ENCODE measurements at places on chromosomes 2 and 18.

DNA sequence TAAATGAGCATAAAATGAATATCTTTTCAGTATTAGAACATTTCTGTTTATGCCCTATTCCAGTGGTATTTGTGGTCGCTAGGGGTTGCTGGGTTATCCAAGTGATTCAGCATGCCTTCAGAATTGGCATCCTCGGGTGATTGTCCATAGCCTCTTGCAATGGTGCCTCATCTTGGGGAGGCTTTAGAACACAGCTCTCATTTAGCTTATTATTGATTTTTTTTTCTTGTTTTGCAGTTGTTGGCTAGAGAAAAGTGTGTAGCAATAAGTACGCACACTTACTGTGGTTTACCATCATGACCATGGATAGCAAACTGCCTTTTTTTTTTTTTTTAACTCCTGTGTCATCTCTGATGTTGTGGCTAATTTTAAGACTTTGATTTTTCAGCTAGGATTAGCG lies 33.6 kb downstream of the PLEKHA3 start:
- DNase-seq, result no peak

- DNase-seq, result peak; percentile 43
Observed at GRCh38 chr2:201358684-201359083, 1.5 kb upstream of the FLACC1 start.

DNA sequence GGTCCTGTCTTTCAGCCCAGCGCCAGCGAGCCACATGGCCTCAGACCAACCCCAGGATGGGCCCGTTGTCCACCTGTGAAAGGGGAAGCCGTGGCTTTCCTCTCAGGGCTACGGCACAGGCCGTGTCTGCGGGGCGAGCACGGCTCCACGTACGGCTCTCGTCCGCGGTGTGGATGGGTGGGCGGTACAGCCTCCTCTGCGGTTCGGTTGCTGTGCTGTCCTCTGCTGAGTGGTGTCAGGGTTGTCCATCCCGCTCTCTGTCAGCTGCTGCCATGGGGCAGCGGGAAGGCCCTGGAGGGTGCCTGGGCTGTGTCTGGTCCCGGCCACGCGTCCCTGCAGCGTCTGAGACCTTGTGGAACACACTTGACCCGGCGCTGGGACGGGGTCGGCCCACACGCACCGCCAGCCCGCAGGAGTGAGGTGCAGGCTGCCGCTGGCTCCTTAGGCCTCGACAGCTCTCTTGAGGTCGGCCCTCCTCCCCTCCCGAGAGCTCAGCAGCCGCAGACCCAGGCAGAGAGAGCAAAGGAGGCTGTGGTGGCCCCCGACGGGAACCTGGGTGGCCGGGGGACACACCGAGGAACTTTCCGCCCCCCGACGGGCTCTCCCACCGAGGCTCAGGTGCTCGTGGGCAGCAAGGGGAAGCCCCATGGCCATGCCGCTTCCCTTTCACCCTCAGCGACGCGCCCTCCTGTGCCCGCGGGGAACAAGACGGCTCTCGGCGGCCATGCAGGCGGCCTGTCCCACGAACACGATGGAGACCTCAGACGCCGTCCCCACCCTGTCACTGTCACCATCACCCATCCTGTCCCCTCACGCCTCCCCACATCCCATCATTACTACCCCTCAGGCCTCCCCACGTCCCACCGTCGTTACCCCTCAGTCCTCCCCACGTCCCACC lies 128.7 kb downstream of the NFATC1 start:
- no peak for DNase-seq

DNA sequence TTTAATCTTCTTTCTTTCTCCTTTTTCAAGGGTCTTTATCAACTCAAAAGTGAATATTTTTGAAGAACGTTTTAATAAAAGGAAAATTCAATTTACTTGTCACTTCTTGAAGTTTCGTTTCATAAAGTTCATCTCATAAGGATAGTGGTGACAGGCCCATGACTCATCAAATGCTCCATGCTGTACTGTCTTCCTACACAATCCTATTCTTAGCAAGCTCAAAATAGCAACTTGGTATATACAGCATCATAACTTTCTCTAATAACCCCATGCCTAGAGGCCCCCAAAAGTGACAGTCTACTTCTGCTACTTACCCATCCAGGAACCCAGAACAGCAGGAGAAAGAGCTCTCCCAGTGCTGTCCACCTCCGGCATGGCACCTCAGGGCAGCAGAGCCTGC lies 7.7 kb downstream of the FBXO15 start:
- peak; percentile 4 for DNase-seq

DNA sequence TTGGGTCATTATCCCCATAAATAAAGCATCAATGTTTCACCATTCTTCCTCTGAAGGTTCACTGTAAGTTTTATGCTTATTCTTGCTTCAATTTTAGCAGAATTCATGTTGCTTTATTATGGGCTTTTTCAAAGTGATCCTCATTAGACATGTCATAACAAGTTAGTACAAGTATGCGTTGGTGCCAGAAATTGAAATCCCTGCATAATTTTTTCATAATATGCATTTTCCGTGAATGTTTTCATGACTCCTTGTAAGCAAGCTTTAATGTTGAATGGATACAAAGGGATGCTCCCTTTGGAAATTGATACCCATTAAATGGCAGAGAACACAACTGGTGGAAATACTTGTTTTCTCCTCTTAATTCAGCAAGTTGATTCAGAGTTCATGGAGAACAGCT lies 179.7 kb downstream of the ST6GAL2 start:
- DNase-seq, result no peak

- DNase-seq, result no peak
Observed at GRCh38 chr18:23239885-23240608, 104.8 kb downstream of the CABLES1 start.

- no peak for DNase-seq
Observed at GRCh38 chr2:198731842-198732399, 725.8 kb downstream of the SATB2 start.

- DNase-seq, result peak; percentile 65
Observed at GRCh38 chr2:180980106-180980942, at the start of gene UBE2E3. Gene UBE2E3, plus strand, starts transcription at chr2:180980605. Its CDS starts 1,438 bp downstream, at chr2:180982043.

DNA sequence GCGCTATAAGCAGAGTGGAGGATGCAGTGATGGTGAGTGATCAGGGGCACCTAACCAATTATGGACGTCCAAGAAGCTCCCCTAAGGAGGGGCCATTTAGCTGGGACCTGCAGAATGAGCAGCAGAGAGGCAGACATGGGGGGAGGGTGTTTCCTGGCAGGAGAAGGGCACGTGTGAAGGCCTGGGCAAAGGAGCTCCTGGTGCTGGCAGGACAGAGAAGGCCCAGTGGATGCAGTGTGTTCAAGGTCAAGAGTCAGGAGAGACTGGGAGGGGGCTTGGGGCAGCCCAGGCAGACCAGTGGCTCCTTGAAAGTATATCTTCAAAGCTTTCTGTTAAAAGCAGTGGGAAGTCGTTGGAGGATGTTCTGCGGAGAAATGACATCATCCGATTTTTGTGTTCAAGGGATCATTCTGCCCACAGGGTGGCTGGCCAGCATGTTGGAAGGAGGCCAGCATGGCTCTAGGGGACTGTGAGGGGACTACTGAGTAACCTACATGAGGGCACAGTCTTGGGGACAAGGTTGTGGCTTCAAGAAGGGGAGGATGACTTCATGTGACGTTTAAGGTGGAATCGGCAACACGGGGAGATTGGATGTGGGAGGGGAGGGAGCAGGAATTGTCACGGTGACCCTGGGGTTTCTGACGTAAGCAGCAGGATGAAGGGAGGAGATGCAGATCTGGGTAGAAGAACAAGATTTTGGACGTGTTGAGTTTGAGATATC lies 9.0 kb upstream of the CIB4 start:
- DNase-seq, result no peak

DNA sequence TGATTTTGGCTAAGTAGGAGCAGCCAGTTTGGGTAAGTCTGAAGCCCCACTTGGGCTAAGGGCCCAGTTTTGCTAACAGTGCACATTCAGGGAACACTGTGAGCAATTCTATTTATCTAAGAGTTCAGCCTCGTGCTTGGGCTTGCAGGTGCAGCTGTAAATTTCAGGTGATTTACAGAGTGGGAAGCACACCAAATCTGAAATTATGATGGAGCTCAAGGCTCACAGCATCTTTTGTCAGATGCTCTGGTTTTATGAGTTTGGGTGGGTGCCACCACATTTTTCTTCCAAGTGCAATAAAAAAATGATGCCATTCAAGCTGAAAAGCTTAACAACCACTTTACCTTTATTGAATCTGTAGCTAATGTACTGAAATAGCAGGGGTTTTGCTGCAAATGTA lies 671.2 kb downstream of the LRRTM4 start:
- no peak for DNase-seq

DNA sequence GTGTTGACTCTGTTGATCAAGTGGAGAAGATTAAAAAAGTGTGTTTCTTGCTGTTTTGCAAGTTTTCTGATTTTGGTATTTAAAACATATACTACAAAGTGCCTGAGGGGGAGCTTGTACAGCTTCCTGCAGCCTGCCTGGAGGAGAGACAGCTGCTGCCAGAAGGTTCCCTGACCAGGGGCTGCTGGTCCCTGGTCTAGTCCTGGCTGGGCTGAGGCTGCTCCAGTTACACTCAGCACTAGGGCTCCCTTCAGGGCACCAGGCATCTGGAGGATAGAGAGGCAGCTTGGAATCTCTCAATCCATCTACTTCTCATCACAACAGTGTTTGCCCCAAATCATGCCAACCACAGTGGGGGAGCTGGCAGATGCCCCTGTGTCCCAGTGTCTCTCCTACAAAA lies 4.8 kb downstream of the MC2R start:
- DNase-seq, result no peak

- DNase-seq, result no peak
Observed at GRCh38 chr2:127614246-127614645, 31.7 kb upstream of the GPR17 start.

- no peak for DNase-seq
Observed at GRCh38 chr2:10765914-10766313, 44.5 kb downstream of the ATP6V1C2 start.

- DNase-seq, result no peak
Observed at GRCh38 chr2:199216253-199216652, 241.5 kb downstream of the SATB2 start.

DNA sequence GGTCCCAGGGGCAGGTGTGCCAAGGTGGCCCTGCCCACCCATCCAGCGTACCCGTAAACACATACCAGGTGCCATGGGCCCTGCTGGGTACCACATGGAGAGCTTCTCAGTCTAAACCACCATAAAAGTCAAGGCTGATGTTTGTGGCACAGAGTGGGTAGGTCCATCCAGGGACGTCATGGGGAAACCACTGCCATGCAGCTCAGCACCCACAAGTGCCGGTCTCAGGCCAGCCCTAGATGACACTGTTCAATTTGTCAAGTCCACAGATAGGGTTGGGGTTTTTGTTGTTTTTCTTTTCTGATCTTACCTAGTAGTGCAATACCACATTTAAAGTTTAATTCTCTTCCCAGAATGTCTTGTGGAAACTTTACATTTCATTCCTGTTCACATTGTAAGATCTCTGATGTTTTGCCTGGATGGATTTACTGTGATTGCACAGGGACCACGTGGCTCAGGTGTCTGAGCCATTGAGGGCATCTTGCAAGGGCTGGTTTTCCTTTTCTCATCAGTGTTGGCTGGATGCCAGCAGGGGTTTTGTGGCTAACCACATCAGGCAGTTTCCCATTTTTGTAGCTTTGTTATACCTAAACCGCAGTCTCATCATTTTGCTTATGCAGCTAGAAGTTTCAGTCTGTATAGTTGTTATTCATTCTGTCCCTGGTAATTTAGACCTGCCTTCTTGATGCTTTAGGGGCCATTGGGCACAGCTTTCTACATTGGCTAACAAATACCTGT lies 64.7 kb downstream of the STK25 start:
- no peak for DNase-seq

DNA sequence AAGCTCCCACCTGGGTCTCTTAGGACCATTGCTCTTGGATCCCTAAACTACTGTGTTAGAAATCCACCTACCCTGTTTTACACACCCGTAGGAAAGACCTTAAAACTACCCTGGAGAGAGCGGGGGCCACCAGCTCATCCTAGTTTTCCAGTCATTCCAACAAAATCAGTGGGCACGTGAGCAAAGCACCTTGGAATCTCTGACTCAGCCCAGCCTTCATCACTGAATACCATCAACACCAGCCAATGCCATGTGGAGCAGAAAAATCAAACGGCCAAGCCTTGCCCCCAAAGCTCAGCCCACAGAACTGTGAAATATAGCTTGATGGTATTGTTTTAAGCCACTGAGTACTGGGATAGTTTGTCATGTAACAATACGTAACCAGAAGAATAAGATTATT lies 449.7 kb upstream of the CHAC2 start:
- no peak for DNase-seq

GRCh38 chr2:25405611-25406295 lies 64.0 kb upstream of the DNMT3A start:
- no peak for DNase-seq

- no peak for DNase-seq
Observed at GRCh38 chr2:98460573-98461497, 16.2 kb downstream of the INPP4A start.

- no peak for DNase-seq
Observed at GRCh38 chr18:67043276-67043675, 439.4 kb upstream of the CDH19 start.

Data from NCI-H460 (cell line).